RWPE2 (cell line): ENCODE measurements at places on chromosomes 12 and 14.

DNA sequence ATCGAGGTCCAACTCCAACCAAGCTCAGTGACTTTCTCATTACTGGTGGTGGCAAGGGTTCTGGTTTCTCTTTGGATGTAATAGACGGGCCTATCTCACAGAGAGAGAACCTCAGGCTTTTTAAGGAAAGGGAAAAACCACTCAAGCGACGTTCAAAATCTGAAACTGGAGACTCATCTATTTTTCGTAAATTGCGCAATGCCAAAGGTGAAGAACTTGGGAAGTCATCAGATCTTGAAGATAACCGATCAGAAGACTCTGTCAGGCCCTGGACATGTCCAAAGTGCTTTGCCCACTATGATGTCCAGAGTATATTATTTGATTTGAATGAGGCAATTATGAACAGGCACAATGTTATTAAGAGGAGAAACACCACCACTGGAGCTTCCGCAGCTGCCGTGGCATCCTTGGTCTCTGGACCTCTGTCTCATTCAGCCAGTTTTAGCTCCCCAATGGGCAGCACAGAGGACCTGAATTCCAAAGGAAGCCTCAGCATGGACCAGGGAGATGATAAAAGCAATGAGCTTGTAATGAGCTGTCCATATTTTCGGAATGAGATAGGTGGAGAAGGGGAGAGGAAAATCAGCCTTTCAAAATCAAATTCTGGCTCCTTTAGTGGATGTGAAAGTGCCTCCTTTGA, 343.5 kb upstream of the RGS6 start:
- H3K4me1 ChIP-seq = peaks cover 14% of the 10 kb centered on the region
- DNase-seq = no peak
- H3K4me3 ChIP-seq = no peak overlapping the region
- H3K36me3 ChIP-seq = peaks cover 8% of the 10 kb centered on the region

DNA sequence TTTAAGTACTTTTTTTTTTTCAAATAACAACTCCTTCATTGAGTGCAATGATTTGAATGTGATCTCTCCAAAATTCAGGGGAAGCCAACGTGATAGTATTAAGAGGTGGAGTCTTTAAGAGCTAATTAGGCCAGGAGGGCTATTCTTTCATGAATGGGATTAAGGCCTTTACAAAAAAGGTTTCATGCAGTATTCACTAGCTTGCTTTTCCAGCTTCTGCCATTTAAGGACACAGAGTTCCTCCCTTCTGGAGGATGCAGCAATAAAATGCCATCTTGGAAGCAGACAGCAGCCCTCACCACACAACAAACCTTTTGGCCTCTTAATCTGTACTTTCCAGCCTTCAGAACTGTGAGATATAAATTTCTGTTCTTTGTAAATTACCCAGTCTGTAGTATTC, 586.8 kb upstream of the LMO3 start:
- H3K27me3 ChIP-seq = no peaks in the 10 kb centered on the region
- H3K36me3 ChIP-seq = no peaks in the 10 kb centered on the region
- H3K27ac ChIP-seq = no peak overlapping the region
- DNase-seq = no peak
- H3K4me1 ChIP-seq = no peaks in the 10 kb centered on the region

- no peak overlapping the region for H3K4me3 ChIP-seq
- H3K36me3 ChIP-seq = no peaks in the 10 kb centered on the region
- no peaks in the 10 kb centered on the region for H3K27me3 ChIP-seq
- DNase-seq = no peak
- no peaks in the 10 kb centered on the region for H3K4me1 ChIP-seq
These were observed 291.7 kb downstream of the C12orf75 start for GRCh38 chr12:105622220-105622619.

DNA sequence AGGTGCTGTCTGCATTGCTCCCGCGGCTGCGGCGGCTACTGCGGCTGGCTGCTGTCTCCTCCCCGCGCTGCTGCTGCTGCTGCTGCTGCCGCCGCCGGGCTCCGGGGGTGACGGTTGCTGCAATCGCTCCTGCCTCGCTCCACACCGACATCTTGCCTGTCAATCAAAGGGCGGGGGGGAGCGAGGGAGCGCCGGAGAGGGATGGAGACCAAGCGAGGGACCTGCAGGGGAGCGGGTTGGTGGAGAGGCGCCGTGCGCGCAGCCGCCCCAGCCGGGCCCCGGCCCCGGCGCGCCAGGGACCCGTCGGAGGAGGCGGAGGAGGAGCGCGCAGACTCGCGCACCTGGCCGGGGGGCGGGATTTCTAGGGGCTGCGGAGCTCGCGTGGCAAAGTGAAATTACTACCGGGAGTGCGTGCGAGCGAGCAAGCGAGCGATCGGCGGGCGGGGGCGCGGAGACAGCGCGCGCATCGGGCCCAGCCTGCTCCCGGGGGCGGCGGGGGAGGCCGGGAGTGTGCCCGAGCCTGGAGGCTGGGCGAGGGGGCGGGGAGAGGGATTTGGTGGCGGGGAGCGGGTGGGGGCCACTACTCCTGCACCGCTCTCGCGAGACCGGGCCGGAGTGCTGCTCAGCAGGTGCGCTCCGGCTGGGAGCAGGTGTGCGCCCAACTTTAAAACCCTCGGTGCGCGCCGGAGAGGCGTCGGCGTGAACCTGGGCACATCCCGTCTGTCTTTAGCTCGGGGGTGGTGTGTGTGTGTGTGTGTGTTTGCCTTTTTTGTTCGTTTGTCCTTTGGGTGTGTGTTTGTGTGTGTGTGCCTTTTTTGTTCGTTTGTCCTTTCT, at the start of gene KSR2:
Gene KSR2, minus strand, starts transcription at position 165 of the 834 bp plus-strand sequence. CDS start 735 bp downstream, outside the sequence.
- H3K27ac ChIP-seq = no peak within 1 kb of the TSS
- no peaks in the 10 kb centered on the region for H3K36me3 ChIP-seq
- H3K4me3 ChIP-seq = peak within 1 kb of the TSS; percentile 81
- H3K27me3 ChIP-seq = no peaks in the 10 kb centered on the region
- DNase-seq = peak; percentile 80
- peaks cover 5% of the 10 kb centered on the region for H3K4me1 ChIP-seq

DNA sequence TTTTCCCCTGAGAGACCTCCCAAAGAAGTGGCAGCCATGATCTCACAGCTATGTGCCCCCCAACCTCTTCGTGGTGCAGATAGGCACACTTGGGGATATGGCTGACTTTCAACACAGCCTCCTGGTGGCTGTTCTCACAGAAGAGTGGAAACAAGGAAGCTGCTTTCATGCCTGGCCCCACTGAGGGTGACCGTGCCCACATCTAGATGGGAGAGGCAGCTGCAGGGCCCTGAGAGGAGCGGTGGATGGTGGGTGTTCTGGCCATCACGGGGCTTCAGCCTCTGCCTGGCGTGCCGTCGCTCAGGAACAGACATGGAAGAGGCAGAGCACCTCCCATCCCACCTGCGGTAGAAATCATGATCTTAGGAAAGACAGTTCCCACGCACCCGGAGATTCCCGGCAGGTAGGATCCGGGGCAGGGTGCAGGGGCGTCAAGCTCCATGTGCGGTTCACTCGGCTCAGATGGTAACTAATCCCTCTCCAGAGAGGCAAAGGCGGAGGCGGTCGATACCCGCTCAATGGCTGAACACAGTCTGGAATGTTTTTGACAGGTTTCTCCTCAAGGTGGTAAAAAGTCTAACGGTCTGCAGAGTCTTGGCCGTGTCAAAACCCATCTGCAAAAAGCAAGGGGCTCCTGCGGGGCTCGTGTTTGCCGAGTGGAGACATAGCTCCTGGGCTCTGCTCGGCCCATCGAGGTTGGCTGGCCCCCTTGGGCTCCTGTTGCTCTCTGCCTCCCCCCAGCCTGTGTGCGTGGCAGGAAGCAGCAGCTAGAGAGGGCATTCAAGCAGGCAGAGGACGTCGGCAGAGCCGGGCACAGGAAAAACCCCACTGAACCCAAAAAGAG, 225.2 kb upstream of the RTL1 start:
- no peak for DNase-seq
- H3K27ac ChIP-seq = no peak overlapping the region
- H3K27me3 ChIP-seq = peaks cover 18% of the 10 kb centered on the region
- no peaks in the 10 kb centered on the region for H3K4me1 ChIP-seq

- H3K4me1 ChIP-seq = peaks cover 5% of the 10 kb centered on the region
- no peaks in the 10 kb centered on the region for H3K36me3 ChIP-seq
- no peak overlapping the region for H3K4me3 ChIP-seq
- H3K27me3 ChIP-seq = peaks cover 6% of the 10 kb centered on the region
These were observed 962.6 kb downstream of the LRFN5 start for GRCh38 chr14:42569227-42569626.

GRCh38 chr12:22066310-22066709, 20.3 kb downstream of the CMAS start:
- no peaks in the 10 kb centered on the region for H3K27me3 ChIP-seq
- DNase-seq = no peak
- no peak overlapping the region for H3K27ac ChIP-seq
- no peaks in the 10 kb centered on the region for H3K4me1 ChIP-seq
- peaks cover under 1% of the 10 kb centered on the region; the same call in 1 of the 2 replicates for H3K36me3 ChIP-seq

DNA sequence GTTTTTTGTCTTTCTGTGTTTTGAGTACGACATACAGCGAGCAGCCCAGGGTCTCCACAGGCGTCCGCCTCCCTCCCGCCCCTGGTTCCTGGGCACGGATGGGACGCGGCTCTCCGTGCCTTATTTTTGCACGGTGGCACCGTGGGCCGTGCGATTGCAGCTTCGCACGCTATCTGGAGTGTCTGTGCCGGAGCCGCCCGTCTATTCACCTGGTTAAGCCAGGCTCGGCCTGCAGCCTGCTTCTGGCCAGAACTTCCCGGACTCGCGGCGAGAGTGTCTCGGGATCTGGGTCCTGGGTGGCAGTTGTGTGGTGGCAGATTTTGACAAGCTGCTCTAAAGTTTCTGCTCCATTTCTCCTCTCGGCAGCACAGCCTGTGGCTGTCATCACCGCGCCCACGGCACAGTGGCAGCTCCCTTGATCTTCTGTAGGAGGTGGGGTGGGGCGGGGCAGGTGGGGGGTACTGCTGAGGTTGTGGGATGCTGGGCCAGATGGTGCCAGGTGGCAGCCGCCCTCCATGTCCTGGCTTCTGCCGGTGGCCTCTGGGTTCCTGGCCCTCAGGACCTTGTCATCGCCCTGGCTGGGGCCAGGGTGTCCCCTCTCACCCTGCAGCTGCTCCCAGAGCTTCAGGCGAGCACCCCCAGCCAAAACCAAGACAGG, 2.9 kb downstream of the MMP17 start:
- no peaks in the 10 kb centered on the region for H3K36me3 ChIP-seq
- DNase-seq = no peak
- H3K27ac ChIP-seq = no peak overlapping the region
- H3K27me3 ChIP-seq = peaks cover 14% of the 10 kb centered on the region
- H3K4me1 ChIP-seq = no peaks in the 10 kb centered on the region
- peak overlapping the region; percentile 63 for H3K4me3 ChIP-seq

DNA sequence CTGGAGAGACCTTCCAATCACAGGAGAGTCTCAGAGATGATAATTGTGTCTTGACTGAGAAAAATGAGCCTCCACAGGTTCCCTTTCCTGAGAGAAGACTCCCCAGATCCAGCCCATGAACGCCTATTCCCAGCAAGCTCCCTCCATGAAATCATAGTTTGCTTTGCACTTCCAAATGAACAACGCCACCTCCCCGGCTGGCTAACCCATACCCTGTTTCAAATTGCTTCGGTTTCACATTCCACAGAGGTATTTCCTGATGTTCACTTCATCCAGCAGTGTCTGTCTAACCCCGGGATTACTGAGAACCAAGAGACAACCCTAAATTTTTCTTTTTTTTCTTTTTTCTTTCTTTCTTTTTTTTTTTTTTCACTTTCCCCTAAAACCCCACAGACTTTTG, 124.1 kb upstream of the RFLNA start:
- H3K27me3 ChIP-seq = no peaks in the 10 kb centered on the region
- no peak for DNase-seq
- H3K4me1 ChIP-seq = peaks cover 8% of the 10 kb centered on the region
- H3K36me3 ChIP-seq = no peaks in the 10 kb centered on the region

DNA sequence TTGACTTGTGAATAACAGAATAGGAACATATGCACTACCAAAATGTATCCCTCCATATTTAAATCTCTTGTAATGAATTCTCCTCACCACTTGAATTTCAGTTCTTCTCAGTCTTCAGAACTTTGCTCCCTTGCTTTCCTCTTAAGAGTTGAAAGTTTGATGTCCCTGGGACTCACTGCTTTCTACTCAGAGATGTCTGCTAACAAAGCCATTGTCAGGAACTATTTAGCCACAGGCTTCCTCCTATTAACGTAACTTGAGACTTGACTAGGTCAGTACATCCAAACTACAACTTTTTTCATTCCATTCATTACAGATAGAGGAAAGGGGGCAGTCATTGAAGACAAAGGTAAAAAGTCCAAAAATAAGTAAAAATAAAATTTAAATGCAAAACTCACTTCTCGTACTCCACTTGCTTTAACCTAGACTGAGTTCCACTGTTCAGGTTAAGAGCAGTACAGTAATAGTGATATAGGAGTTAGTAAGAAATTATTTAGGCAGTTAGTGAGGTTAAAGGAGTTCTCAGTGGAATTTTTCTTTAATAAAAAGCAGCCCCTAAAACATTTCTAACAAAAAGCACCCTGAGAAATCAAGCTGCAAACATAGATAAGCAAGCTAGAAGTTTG, 364.2 kb downstream of the SOX5 start:
- no peak overlapping the region for H3K4me3 ChIP-seq
- no peak for DNase-seq
- H3K27ac ChIP-seq = no peak overlapping the region
- H3K27me3 ChIP-seq = no peaks in the 10 kb centered on the region
- no peaks in the 10 kb centered on the region for H3K36me3 ChIP-seq

DNA sequence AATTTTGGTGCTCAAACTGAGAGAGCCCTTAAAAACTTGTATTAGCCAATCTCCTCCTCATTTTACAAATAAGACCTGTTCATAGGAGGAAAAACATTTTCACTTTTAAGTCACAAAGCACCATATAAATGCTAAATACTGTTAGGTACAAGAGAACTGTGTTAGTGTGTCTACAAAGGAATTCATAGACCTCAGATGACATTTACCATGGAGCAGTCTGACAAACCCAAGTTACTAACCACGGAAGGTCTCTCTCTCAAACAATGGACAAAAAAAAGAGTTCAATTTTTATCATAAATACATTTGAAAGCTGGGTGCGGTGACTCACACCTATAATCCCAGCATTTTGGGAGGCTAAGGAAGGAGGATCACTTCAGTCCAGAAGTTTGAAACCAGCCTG, 10.0 kb downstream of the SBNO1 start:
- H3K27me3 ChIP-seq = no peaks in the 10 kb centered on the region
- DNase-seq = no peak
- H3K4me3 ChIP-seq = no peak overlapping the region
- no peaks in the 10 kb centered on the region for H3K4me1 ChIP-seq
- no peak overlapping the region for H3K27ac ChIP-seq

- H3K27ac ChIP-seq = no peak overlapping the region
- no peak for DNase-seq
- no peak overlapping the region for H3K4me3 ChIP-seq
- no peaks in the 10 kb centered on the region for H3K36me3 ChIP-seq
- peaks cover 63% of the 10 kb centered on the region for H3K27me3 ChIP-seq
These were observed 825 bp downstream of the DHH start for GRCh38 chr12:49093792-49094159.

DNA sequence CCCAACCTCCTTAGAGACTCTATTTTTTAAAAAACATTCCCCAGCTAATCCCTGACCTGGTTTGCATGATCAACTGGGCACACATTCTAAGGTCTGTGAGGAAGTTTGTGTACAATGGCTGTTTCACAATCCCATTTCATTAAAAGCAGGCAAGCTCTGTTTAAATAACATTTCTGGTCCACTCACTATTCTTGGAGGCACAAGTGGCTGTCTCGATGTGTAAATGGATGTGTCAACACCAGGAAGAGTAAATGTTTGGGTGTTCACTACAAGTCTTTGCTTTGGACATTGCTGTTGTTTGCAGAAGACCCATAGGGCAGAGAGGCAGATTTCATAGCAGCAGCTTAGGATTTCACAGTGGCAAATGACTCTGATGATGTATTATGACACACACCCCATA, 98.3 kb downstream of the PDZRN4 start:
- DNase-seq = no peak
- H3K27me3 ChIP-seq = no peaks in the 10 kb centered on the region
- H3K4me1 ChIP-seq = no peaks in the 10 kb centered on the region
- no peaks in the 10 kb centered on the region for H3K36me3 ChIP-seq

GRCh38 chr14:104856869-104857860, 7.9 kb upstream of the CEP170B start:
- no peak overlapping the region for H3K27ac ChIP-seq
- no peak overlapping the region for H3K4me3 ChIP-seq
- H3K27me3 ChIP-seq = peaks cover 3% of the 10 kb centered on the region
